ENCODE measurements at places on chromosomes 2 and 18.

GRCh38 chr2:215895330-215895729 is 118.0 kb downstream of the MREG start:
- DNase-seq: no peak

DNA sequence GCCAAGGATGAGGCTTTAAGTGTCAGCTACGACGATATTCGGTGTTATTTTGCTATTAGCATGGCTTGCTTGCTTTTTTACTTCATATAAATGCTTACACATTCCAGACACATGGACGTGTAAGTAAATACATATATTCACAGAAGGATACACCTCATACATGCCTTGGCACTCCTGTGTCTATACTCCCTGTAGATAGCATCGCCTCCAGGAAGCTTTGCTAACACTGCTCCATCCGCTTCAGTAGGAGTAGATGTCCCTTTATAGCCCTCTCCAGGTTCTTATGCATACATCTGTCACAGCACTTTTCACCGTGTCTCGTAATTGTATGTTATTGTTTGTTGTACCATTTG is 27.5 kb upstream of the KCTD1 start:
- DNase-seq: no peak

GRCh38 chr2:199443589-199444130 is 14.1 kb downstream of the SATB2 start:
- no peak for DNase-seq

GRCh38 chr2:54701029-54701428 is 22.4 kb upstream of the EML6 start:
- DNase-seq: no peak

DNA sequence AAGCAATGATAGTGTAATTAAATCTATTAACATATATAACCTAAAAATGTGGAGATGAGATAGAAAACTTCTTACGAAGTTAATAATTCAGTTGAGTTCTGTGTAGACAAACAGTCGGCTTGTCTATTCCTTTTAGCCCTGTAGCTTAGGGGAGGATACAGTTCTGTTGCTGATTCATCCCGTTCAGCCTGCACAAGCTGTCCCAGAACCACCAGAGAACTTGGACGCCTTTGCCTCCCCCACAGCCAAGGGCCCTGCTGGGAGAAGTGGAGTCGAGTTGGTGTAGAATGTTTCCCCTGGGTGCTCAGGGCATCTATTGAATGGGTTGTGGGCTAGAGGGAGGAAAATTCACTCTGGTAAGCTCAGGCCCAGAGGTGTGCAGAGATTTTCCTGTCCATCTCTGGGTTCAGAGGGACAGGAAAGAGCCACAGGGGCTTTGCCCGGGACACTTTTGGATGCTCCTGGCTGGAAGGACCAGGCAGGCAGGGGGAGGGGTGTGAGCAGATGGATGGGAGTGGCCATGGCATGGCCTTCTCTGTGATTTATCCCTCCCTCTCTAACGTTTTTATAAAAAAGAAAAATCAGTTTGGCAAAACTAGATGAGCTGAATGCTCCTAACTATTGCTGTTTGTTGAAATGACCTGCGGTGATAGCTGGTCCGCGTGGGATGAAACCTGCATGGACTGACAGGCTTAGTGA is 42.8 kb upstream of the GALR1 start:
- peak; percentile 58 for DNase-seq

- no peak for DNase-seq
Observed at GRCh38 chr2:177024765-177025164, 187.8 kb upstream of the HNRNPA3 start.

GRCh38 chr2:2739231-2739795 is 408.2 kb upstream of the MYT1L start:
- DNase-seq: no peak

DNA sequence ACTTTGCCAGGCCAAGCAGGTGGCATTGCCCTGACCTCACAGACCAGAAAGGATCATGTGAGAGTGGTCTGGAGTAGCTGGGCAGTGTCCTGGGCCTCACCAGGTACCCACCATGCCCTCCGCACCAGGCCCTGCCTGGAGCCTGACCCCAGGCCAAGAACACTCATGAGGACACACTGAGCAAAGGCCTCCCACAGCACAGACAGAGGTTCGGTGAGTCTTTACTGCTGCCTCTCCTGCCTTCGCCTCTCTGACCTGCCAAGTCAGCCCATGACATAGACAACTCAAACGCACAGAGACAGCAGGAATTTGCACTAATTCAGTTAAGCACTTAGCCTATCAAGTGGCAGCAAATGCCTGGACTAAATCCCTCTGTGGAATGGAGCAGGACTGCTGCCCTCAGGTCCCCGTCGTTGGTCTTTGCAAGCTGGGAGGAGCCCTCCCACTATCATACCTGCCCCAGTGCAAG is 62.5 kb downstream of the RHOB start:
- DNase-seq: no peak

- DNase-seq: peak; percentile 64
Observed at GRCh38 chr2:191927319-191927867, 80.5 kb upstream of the CAVIN2 start.

- DNase-seq: peak; percentile 4
Observed at GRCh38 chr2:217150236-217150635, 290.4 kb upstream of the TNP1 start.

- DNase-seq: no peak
Observed at GRCh38 chr2:207216457-207216856, 50.7 kb upstream of the KLF7 start.

DNA sequence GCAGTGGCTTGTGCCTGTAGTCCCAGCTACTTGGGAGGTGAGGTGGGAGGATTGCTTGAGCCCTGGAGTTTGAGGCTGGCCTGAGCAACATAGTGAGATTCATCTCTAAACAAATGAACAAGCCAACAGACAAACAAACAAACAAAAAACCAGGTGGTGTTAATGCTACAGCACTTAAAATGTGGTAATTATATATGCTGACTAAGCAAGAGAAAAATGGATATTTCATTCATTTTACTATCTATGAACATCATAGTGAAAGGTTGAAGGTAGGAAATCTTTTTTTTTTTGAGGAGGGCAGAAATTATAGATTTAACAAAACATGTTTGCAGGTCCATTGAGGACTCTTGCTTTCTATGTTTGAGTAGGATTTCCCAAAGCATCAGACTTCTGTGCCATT is 42.2 kb upstream of the THOC1 start:
- DNase-seq: no peak

GRCh38 chr2:233867993-233868532 is at the start of gene MSL3B:
TSS of gene MSL3B (minus strand) at chr2:233868386.
- peak; percentile 26 for DNase-seq

DNA sequence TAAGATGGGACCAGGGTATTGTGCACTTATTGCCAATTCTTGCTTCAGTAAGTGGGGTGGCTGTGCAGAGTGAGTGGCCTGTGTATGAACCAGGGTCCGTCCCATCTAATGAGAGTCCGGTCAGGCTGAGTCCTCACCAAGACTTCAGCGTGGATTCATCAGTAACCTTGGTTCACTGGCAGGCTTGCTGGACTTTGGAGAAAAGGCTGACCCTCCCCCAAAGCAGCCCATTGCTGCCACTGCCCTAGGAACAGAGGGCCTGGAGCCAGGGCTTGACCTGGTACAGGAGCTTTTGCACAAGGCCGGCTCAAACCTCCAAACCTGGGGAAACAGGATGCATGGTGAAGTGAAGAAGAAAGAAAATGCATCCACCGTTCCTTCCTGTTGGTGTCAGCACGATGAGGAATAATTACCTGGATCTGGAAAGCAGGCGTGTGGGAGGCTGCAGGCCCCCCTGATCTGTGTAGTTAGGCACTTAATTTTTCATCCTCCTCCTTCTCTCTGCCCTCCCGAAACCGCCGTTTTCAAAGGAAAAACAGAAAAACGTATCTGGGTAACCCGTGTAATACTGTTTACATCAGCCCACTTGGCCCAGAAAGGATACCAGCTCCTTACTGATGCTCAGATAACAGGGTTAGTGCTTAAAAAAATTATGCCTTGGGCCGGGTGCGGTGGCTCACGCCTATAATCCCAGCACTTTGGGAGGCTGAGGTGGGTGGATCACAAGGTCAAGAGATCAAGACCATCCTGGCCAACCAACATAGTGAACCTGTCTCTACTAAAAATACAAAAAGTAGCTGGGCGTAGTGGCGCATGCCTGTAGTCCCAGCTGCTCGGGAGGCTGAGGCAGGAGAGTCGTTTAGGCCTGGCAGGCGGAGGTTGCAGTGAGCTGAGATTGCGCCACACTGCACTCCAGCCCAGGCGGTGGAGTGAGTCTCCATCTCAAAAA is 147.7 kb downstream of the TGIF1 start:
- no peak for DNase-seq

GRCh38 chr2:222805591-222806304 is 55.1 kb upstream of the ACSL3 start:
- no peak for DNase-seq

GRCh38 chr2:36792951-36793350 is 96.4 kb downstream of the VIT start:
- no peak for DNase-seq

GRCh38 chr2:205857520-205858237 is 175.4 kb downstream of the NRP2 start:
- no peak for DNase-seq

DNA sequence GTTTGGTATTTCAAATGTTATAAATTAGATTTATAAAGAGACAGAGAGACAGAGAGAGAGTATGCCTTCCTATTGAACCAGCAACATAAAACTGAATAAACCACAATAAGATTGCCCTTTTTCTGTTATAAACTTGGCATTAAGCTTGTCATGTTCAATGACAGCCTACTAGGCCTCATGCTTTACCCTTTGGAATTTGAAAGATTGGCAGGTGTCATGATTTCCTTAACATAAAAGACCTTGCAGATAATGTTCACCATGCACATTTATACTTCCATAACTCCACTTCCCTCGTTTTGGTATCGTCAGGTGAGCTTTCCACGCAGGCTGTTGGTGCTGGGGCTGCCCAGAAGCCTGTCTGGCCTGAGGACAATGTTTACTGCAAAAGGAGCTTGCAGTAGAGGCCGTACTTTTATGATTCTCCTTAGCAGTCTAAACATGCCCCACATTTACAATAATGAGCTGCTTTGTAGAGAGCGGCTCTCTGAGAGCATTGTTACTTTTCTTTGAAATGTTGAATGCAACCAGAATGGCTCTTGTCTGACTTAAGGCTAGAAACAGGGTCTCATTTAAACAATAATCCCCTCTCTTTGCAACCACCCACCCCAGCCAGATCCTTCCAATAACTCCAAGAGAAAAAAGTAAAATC is 379.1 kb upstream of the ATP5MC3 start:
- no peak for DNase-seq

- no peak for DNase-seq
Observed at GRCh38 chr2:201176081-201176481, 6.9 kb upstream of the CASP10 start.

- no peak for DNase-seq
Observed at GRCh38 chr2:216362730-216363129, 9.6 kb downstream of the MARCHF4 start.

DNA sequence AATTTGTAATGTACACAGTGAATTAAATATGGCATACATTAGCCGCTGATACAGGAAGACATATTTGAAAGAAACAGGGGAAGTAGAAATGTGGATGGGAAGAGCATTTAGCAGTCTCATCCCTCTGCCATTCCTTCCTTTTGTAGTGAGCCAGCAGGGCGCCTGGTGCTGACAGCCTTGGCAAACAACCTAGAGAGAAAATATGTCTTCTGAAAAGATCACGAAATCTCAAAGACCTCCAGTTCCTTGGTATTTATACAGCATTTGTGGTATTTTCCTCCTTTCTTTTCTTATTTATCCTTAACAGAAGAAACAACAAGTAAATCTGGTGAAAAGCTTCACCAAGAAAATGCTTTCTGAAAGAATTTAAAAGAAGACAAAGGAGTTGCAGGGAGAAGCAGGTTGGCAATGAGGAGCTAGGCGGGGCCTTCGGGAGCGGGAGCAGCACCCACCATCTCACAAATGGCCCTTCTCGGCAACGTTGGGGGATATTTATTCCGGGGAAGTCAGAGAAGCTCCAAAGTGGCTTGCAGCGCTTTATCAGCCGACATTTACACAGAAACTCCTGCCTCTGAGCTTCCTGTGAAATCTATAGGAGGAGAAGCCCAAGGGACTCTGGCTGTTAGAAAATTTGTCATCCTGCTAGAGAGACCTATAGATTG is 406.1 kb upstream of the NRP2 start:
- no peak for DNase-seq

DNA sequence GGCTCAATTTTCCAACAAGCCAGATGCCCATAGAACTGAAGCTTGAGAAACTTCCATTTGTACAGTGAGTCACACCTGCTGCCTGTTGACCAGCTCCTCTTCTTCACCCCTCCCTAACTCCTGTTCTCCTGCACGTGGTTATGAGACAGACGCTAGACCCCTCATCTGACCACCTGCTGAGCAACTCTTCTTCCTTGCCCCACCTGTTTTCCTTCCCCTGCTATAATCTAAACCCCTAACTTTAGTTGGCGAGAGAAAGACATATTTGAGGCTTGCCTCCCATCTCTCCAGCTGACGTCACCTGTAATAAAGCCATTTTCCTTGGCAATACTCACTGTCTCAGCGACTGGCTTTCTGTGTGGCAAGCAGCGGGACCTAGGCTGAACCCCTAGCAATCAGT is 22.3 kb upstream of the ITM2C start:
- no peak for DNase-seq

DNA sequence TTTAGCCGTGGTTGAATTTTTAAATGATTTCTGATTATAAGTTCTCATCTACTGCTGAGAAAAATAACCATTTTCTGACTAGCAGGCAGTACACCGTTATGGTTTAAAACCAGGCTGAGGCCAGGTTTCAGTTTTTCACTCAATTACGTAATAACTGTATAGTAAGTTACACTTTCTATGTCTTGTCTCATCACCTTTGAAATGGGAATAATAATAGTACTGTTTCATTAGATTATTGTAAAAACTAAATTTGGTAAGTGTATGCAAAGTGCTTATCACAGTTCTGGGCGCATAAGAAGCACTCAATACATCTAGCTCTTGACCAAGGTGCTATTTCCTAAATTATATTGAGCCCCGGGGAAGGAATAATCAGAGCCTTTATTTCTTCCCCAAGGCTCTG is 76.8 kb downstream of the LIMS1 start:
- DNase-seq: no peak

GRCh38 chr18:59617468-59617932 is 79.7 kb downstream of the CCBE1 start:
- no peak for DNase-seq

- DNase-seq: no peak
Observed at GRCh38 chr18:13932285-13933025, 17.1 kb upstream of the MC2R start.

- no peak for DNase-seq
Observed at GRCh38 chr2:1022178-1022577, 71.5 kb downstream of the SNTG2 start.

GRCh38 chr2:106085181-106085940 is 108.7 kb downstream of the UXS1 start:
- no peak for DNase-seq

GRCh38 chr18:8787371-8787670 is 82.0 kb downstream of the MTCL1 start:
- DNase-seq: no peak

DNA sequence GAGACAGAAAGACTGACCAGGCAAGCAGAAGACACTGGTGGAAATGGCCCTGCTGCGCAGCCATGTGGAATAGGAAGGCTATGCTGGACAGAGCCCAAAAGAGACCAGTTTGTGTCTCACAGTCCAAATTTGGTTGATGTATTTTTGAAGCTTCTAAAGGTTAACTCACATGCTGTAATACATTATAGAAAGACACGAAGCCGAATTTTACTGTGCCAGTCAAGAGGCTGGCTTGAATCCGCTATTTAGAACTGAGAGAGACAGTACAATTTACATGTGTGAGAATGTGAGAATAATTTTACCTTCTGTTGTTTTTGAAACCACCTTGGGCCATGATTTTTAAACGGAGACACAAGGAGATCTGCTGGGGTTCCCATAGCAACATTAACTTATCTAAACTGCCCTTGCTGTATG is 113.6 kb downstream of the METTL8 start:
- DNase-seq: no peak

GRCh38 chr2:218995972-218996711 is 2.9 kb upstream of the CRYBA2 start:
- peak; percentile 40 for DNase-seq

Measured in GM04504 (cell line).